ENCODE measurements at places on chromosomes 1 and 21.

DNA sequence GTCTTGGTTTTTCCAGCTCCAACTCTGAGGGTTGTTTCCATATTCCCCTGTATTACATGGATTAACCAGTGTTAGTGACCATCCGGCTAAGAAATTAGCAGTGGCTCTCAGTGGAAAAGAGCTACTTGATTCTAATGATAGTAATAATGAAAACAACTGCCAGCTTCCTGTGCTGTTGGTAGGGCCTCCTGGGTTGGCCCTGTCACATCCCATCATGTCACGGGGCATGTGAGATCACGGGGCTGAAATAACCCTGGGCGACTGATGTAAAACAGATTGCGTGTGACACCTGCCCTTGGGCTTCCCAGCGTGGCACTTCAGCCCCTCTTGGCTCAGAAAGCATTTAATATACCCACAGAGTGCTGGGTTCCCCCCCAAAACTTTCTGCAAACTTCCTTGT, 149.0 kb downstream of the ROR1 start:
- DNase-seq, result no peak

- no peak for DNase-seq
These were observed 6.5 kb downstream of the RUNX3 start for GRCh38 chr1:24923485-24924113.

DNA sequence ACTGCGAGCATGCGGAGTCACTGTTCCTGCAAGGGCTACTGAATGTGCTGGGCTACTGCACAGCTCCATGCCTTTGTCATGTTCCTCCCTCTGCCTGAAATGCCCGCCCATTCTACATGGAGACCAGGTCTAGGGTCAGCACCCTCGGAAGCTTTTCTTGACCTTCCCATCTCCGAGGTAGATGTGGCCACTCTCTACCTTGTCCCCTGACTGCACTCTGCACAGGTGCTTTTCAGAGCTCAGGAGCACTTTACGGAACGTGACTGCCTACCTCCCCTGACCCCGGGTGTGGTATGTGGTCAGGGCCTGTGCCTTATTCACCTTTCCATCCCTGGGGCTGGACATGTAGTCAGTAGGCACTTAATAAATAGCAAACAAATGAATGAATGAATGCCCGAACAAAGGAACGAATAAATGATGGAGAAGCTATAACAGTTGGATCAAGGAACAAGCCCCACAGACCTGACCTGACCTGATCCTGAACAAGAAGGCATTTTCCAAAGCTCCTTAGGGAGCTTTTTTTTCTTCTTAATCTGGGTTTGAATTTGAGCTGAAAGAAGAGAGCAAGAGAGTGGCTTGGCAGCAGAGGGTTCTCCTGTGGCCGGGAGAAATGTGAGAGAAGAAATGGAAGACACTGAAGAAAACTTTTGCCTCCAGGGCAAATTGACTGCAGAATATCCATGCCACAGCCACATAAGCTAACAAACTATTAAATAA, 7.9 kb downstream of the RD3 start:
- no peak for DNase-seq

DNA sequence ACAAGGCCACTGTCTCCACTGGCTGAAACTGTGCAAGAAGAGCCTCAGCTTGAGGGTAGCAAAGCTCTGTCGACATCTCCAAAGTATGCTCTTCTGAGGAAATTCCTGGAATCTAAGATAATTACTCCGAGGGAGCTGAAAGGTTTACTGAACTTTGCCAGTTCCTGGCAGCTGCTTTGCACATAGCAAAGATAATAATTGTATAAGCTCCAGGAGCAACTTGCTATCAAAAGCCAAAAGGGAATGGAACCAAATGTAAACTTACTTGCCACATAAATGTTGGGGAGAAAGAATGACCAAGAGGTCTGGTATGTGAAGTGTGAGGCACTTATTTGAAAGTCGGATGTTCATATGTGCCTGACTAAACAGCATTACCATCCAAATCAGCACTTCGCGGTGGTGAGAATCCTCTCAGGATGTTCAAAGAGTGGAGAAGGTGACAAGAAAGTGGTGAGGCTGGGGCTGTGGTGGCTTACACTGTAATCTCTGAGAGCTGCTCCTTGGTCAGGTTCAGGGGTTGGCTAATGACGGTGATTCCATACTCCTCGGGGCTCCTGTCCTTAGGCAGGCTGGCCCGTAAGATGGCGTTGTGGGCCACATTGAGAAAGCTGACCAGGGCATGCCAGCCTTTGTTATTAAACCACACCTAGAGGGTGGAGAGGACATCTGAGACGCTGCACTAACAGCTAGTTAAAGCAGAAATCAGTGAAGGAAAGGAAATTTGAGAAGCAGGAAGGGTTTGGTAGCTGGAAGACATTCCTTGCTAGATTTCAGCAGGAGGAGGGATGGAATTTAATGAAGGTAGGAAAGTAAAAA, 100.0 kb downstream of the ABCA4 start:
- no peak for DNase-seq

GRCh38 chr1:8165595-8166360, 139.7 kb upstream of the ERRFI1 start:
- no peak for DNase-seq

GRCh38 chr1:234645474-234645953, 35.5 kb upstream of the IRF2BP2 start:
- DNase-seq, result no peak

DNA sequence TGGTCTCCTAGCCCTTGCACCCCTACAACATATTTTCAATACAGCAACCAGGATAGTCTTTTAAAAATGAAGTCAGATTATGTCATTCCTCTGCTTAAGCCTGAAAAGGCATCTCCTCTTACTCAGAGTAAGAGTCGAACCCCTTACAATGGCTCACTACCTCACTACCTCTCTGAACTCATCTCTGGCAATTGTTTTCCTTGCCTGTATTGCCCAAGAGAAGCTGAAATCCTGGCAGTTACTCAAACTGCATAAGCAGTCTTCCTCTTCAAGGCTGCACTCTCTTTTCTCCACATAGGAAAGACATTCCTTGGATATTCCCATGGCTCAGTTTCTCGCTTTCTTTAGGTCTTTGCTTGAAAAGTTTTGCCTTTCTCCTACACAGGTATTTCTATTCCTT, 22.7 kb downstream of the CLDN8 start:
- DNase-seq, result no peak

DNA sequence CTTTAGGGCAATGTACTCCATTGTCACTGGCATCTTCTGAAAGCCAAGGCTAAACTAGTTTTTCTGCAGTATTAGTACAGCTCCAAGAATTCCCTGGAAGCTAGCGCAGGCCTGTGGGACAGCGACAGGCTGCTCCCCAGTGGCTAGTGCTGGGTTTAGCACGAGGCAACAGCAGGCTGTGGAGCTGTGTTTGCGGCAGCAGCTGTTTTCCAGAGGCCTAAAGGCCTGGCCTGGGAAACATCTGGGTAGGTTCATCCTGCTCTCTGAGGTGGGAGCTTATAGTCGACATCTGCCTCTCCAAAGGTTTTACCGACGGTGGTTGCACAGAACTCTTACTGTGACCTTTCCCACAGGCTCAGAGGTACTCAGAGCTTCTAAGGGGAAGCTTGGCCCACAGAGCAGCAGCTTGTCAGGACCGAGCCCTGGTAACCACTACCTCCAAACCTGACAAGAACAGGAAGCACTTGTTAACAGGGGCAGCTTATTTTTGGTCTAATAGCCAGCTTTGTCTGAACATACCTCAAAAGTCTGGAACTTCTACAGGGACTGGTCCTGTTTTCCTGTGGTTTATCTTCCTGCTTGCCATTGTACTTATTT, 17.2 kb downstream of the CC2D1B start:
- DNase-seq, result no peak

- no peak for DNase-seq
These were observed 91.6 kb downstream of the TBX19 start for GRCh38 chr1:168372307-168372706.

- DNase-seq, result no peak
These were observed 20.3 kb upstream of the CLSTN1 start for GRCh38 chr1:9844106-9844505.

DNA sequence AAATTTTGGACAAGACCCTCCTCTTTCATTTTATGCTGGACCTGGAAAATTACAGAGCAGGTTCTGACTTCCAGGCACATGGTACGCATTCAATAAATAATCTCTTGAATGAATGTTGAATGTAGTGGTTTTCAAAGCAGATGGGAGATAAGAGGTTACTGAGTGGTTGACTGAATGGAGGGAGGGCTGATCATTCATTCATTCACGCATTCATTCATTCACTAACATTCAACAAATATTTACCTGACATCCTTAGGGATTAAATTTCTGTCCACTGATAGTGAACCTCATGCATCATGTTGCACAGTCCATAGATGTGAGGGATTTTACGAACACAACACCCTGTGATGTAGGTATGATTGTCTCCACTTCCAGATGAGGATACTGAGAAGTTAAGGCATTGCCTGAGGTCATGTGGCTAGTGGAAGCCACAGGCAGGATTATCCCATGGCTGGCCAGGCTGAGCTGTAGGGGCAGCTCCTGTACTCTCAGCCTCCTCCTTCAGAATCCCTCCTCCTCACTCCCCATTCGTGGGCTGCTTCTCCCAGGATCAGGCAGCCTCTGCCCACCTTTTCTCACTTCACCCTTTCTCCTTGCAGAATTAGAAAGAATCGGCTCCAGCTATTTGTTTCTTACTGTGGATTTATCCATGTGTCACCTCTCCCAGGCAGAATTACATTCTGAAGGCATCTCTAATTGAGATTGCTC, 48.4 kb upstream of the ATP5PO start:
- no peak for DNase-seq

- DNase-seq, result peak; percentile 20
These were observed 920 bp downstream of the MTHFR start for GRCh38 chr1:11804666-11805421.

GRCh38 chr1:200330741-200331428, 79.0 kb downstream of the ZNF281 start:
- DNase-seq, result no peak

GRCh38 chr1:112409414-112409813, 13.4 kb downstream of the CTTNBP2NL start:
- no peak for DNase-seq

GRCh38 chr21:25329227-25329825, 278.0 kb downstream of the MRPL39 start:
- DNase-seq, result no peak

DNA sequence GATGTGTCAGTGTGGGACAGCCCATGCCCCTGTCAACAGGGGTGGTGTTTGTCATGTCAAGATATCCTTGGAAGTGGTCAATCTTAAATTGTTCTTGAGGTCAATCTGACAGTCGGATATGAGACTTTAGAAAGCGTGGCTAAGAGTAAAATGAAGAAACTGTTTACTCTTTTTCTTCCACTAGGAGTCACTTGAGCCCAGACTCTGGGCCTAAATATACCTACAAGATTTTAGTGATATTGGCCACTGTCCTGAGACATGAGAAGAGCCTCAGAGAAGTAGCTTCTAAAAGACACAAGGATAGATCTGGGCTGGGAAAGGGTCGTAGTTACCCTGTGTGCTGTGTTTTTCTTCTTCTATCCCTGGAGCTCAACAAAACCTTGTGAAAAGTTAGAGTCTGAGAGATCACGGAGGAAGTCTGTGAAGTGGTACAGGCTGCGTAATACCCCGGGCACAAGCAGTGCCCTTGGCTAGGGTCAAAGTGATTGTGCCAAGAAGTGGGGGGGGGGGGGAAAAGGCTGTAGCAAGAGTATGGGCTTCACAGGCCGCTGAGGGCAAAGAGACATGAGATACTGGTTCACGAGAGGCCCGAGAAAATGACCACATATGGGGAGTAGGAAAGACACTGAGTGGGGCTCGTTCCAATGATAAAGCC, 355.2 kb upstream of the GREM2 start:
- no peak for DNase-seq

- DNase-seq, result no peak
These were observed 64.6 kb upstream of the EFHD2 start for GRCh38 chr1:15344800-15345704.

GRCh38 chr1:169012416-169012815, 94.1 kb upstream of the ATP1B1 start:
- DNase-seq, result no peak

GRCh38 chr1:145845144-145845513, 301 bp upstream of the NUDT17 start:
- no peak for DNase-seq

GRCh38 chr1:200448034-200448762, 38.4 kb upstream of the ZNF281 start:
- DNase-seq, result no peak

GRCh38 chr1:83828456-83828855, 170.5 kb downstream of the TTLL7 start:
- no peak for DNase-seq

DNA sequence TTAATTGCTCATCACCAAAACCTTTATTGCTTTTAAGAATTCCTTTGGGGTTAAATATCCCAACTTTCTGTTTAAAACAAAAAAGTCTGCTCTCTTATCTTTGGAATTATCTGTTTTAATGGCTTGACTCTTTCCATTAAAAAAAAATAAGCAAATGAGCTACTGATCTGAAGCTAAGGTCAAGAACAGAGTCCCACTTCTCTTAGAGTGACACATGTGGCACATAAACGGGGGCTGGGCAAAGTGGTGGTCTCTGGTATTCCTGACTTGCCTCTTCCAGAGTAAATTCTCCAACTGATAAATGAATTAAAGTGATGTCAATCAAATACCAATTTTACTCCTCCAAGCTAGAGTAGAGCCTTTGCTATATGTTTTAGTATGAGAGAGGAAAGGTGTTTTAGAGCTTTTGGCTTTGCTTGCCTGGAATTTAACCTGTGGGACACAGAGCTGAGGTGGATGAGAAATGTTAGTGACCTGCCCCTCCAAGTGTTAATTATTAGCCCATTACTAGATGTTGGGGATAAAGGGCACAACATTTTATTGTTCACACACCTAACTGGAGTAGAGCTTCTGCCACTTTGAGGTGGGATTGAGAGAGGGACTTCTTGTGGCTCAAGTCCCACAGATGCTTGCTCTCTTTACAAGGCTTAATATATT, 864.0 kb downstream of the LRRIQ3 start:
- DNase-seq, result no peak

DNA sequence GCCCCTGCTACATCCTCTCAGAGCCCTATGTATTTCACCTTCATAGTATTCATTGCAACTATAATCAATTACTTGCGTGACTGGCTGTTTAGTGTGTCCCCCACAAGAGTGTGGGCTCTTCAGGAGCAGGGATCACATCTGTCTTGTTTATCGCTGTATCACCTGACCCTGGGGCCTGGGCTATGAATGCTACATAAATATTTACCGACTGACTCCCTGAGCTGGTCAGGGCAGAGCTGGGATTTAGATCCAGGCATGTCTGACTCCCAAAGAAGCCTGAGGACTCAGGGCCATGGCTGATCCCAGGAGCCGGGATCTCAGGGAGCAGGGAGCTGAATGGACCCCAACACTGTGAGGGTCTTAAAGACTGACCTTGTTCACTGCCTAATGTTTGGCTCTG, 49.7 kb downstream of the AHDC1 start:
- no peak for DNase-seq

DNA sequence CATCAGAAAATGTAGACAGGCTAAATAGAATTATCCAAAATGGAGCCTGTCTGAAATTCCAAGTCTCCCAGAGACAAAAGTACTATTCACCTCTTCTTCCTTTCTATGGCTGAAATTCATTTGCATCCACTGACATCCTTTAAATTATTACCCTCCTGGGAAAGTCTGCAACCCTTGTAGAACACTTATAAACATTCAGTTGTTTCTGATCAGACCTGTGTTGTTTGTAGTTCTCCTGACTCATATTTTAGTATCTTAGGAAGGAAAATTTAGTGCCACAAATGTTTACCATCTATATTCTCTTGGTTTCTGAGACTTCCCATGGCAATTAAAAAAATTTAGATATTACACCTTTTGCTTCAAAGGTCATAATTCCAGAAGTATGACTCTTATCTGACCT, 69.6 kb upstream of the C1orf105 start:
- no peak for DNase-seq
